ENCODE measurements at places on chromosomes 12 and 14.

DNA sequence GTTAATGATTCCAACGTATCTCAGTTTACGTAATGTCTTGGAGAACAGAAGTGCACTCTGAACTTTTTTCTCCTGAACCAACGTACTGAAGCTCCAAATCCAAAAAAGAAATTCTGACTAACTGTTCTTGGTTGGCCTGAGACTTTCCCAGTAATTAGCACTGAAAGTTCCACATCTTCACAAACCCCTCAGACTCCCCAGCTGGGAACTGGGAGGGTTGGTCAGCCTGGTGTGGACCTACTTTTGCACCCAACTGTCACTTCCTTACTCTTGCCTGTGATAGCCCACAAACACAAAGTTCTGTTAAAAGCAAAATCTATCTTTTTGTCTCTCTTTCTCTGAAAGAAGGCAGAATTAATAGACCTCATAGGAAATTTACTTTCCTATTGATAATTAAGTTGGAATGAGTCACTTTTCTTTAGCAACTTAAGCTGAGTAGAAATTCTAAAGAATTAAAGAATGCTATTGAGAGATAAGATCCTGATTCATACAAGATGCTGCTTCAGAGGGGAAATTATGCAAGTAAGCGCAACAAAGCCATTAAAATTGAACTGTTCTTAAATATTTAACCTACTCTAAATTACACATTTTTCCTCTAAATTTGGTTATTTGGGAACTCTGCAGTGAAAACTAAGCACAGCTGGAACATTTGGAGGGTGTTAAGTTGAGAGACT, 155.0 kb downstream of the EPS8 start:
- no peak for DNase-seq

GRCh38 chr12:120539303-120539702, 5.1 kb downstream of the RNF10 start:
- no peak for DNase-seq

DNA sequence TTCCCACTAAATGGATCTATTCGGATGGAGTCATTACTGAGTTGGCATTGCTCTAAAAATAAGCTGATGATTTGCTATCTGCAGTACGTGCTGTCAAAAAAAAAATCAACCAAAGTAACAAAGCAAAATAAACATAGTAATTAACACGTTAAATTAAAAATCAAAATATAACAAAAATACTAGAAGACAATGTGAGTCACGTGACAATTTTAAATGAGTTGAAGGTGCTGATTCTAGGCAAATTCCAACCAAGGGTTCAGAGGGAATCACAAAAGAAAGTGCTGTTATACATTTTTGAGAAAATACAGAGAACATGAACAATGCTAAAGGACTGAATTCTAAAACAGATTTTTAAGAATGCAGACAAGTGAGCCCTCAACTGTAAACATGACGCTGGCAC, 45.2 kb upstream of the IFNG-AS1 start:
- DNase-seq: no peak

DNA sequence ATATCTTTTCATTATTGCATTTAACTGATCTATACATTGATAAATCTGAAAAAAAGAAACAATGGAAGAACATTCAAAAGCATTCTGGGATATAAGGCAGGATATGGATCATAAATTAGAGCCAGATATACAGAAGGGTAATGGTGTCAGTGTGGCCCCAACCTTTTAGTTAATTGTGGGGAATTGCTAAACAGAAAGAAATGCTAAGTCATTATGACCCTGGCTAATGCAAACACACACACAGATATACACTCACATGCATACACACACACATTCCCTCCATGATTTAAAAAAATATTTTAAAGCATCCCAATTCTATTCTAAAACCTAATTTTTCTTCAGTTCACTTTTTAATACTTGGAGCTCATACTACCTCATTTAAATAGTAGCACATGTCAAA, 404.5 kb downstream of the BCAT1 start:
- no peak for DNase-seq

GRCh38 chr14:21267886-21268616, 1.2 kb downstream of the HNRNPC start:
- no peak for DNase-seq

- DNase-seq: peak; percentile 80
These were observed 27.0 kb upstream of the INSM2 start for GRCh38 chr14:35506927-35507326.

DNA sequence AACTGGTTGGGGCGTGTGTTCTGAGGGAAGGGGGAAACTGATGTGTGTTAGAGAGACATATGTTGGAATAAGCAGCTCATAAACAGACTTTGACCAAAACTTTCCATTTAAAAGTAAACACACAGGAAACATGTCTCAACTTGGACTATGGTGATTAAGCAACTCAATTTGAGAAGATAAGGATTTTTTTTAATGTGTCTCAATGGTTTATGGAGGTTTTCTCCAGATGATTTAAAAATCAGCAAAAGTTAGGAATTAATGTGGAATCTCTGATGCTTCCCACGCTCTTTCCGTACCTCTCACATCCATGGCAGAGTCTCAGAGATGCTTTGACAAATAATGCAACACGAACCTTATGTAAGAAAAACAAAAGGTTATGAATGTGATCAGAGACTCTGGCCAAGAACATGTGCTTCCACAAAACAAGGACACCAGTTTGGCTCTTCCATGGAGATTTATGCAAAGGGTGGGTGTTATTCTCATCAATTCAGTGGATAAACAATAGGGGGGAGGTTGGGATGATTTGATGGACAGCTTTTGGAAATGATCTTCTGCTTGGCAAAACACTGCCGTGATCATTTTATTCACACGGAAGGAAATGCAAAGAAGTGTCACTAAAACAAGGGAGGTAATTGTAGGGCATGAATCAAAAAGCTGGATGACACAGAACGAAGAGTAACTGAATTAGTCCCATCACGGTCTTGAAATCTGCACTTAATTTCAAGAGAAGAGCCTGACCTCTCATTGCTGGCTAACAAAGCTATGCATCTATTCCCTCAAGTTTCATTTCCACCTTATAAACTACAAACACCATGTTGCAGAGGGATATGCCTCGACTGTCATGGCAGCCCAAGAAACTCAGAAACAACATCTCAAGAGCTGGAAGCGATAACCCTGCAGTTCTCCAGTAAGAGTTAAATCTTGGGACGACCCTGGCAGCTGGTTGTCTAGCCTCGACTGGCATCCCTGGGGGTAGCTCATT, 76.5 kb downstream of the FOXN3 start:
- DNase-seq: no peak

- no peak for DNase-seq
These were observed 10.6 kb downstream of the SEL1L start for GRCh38 chr14:81523016-81523415.

- DNase-seq: no peak
These were observed 51.5 kb downstream of the SLC15A4 start for GRCh38 chr12:128772249-128772648.

GRCh38 chr14:55556929-55557623, 22.9 kb upstream of the KTN1 start:
- DNase-seq: no peak

DNA sequence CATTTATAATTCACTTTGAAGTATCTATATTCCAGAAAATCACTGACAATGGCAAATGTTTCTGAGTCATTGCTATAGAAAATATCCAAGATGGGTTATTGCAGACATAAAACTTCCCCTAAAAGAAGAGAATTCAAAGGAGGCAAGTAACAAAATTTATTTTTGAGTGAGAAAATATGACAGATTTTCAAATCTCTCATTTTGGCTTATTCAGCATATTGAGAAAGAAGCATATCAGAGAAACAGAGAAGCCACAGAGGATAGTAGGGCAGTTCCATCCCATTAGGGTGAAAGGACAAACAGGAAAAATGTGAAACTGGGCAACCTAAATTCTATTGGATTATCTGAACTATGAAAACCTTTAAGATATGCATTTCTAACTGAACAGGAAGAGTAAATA, 85.0 kb downstream of the SYT1 start:
- DNase-seq: no peak

DNA sequence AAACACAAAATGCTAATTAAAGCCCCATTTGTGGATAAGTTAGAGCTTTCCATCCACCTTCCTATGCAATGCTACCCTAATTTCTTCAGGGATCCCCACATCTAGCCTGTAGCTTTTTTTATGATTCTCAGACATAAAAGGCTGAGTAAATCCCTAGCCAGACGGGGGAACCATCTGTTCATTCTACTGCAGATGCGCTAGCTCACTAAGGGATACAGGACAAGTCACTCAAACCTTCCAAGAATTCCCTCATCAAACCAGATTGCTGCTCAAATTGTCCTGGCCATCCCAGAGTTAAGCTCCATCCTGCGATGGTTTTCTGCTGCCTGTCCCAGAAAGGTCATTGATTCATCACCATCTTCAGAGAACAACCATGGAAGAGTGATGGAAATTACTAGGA, 56.7 kb downstream of the MYRFL start:
- no peak for DNase-seq

DNA sequence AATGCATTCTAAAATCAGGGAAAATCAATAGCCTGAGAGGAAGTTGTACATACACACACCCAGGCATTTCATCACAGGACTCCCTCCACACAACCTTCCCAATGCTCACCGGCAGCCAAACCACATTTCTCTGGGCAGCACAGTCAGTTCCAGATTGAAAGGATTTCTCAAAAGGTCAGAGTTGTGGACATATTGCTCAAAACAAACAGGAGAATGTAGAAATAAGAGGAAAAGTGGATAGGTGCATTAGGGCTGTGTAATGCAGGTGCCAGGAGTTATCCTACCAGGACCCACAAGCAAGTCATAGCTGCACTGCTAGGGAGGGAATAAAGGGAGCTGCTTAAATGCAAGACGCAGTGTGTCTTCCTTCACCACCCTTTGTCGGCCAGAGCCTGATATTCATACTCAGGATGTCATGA, 62.9 kb downstream of the GCH1 start:
- DNase-seq: no peak

- no peak for DNase-seq
These were observed 137.3 kb downstream of the CEP83 start for GRCh38 chr12:94322346-94322745.

DNA sequence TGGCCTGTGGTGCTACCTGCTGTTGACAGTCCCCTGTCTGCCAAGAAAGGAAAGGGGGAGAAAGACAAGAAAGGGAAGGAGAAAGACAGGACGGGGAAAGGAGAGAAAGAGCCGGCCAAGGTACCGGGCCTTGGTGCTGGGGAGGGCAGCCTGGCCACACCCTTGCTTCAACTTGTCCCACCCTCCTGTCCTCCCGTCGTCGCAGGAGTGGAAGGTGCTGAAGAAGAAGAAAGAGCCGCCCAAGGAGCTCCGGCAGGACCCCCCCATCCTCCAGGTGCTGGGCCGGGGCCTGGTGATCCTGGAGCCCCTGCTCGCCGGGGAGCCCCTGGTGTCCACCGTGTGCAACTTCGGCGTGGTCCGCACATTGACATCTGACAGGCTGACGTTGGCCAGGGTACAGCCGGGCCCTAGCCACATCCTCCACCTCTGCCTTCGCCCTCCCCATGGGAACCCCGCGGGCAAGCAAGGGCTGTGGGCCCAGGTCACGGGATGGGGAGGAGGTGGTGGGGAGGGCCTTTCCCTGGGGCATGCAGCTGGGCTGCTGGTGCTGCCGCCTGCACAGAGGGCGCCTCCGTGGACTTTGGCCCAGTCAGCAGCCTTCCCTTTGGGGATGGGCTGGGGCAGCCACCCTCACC, 2.9 kb upstream of the B3GNT4 start:
- DNase-seq: no peak

GRCh38 chr12:46674800-46675199, 151.0 kb downstream of the SLC38A4 start:
- no peak for DNase-seq

GRCh38 chr12:59389968-59390576, 205.8 kb upstream of the SLC16A7 start:
- DNase-seq: no peak

GRCh38 chr14:75831952-75832351, 149.8 kb downstream of the TGFB3 start:
- DNase-seq: no peak

GRCh38 chr12:28237423-28237822, 47.2 kb downstream of the CCDC91 start:
- DNase-seq: no peak

DNA sequence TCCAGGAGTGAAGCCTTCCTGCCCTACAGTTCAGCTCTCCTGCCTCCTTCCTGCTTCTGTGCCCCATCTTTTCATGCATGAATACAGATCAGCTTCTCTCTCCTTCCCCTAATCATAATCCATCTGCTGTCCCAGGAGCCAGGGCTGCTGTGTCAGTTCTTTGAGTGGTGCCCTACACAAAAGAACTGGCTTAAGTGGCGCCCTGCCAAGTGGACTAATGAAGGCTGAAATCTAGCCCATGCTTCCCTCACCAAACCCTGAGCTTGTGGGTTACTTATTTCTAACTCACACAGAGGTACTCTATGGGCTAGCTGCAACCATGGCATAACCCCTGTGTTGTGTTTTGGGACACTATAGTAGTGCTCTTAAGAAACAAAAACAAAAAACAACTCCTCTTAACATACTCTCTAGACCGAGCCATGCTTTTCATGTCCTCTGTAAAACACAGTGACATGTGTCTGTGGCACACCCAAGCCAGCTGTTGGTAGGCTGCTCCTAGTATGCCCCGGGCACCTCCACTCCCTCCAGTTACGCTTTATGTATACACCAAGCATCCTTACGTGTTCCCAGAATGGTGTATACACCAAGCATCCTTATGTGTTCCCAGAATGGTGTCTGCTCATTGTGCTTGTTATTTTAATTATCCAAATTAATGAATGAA, 19.3 kb upstream of the ETV6 start:
- no peak for DNase-seq

DNA sequence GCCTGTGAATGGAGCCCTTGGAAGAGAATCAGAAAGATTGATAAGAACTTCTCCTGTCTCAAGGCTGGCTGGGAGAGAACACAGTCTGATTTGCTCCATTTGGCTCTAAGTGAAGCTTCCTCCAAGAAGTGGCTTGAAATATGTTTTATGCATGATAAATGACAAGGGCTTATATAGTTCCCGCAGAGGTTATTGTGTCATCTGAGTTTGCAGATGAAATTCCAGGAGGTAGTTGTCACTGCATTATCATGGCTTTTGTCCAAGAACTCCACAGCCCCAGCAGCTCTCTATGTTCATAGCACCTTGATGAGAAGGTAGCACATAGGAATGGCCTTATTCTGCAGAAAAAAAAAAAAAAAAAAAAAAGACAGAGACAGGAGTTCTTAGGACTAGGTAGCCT, 108.5 kb downstream of the DACT1 start:
- DNase-seq: no peak

DNA sequence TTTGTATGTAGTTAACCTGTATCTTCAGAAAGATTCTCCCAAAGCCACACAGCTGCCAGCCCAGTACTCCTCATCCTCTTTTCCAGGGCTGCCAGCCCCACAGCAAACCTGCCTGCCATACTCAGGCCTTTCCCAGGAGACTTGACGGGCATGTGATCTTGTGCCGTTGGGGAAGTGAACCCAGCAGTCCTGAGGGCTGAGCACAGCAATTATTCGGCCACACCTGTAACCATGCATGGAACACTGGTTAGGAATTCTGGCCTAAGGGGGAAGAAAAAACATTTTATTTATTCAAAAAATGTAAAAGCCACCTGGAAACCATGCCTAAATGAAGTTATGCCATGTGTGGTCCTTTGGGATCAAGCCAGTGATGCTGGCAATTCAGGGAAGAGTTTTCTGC, 145.3 kb downstream of the GRIN2B start:
- no peak for DNase-seq

- DNase-seq: no peak
These were observed 15.7 kb downstream of the NUBPL start for GRCh38 chr14:31576949-31577348.

- no peak for DNase-seq
These were observed 56.1 kb downstream of the BTG1 start for GRCh38 chr12:92089559-92089958.

- DNase-seq: no peak
These were observed 105.0 kb upstream of the TMPO start for GRCh38 chr12:98410356-98410755.

GRCh38 chr14:50047274-50047676, 69.1 kb downstream of the VCPKMT start:
- DNase-seq: no peak
